Type B pancreatic cell (in vitro differentiated cells): ENCODE measurements at places on chromosomes 6 and 20. TPM values are rescaled to one million over a fixed set of nuclear protein-coding genes. Genes with fewer than 3 reads are reported as not detected.

GRCh38 chr6:15518057-15518456 is 144.8 kb downstream of the DTNBP1 start:
- H3K27me3 ChIP-seq: no peaks in the 10 kb centered on the region
- H3K27ac ChIP-seq: no peak overlapping the region
- no peak for DNase-seq
- peaks cover 56% of the 10 kb centered on the region for H3K36me3 ChIP-seq
- no peaks in the 10 kb centered on the region for H3K4me1 ChIP-seq

- H3K27ac ChIP-seq: no peak overlapping the region
- H3K4me1 ChIP-seq: no peaks in the 10 kb centered on the region
- H3K36me3 ChIP-seq: no peaks in the 10 kb centered on the region
- H3K27me3 ChIP-seq: peaks cover 3% of the 10 kb centered on the region
- no peak for DNase-seq
Observed at GRCh38 chr20:7301807-7302206, 534.3 kb downstream of the BMP2 start.

DNA sequence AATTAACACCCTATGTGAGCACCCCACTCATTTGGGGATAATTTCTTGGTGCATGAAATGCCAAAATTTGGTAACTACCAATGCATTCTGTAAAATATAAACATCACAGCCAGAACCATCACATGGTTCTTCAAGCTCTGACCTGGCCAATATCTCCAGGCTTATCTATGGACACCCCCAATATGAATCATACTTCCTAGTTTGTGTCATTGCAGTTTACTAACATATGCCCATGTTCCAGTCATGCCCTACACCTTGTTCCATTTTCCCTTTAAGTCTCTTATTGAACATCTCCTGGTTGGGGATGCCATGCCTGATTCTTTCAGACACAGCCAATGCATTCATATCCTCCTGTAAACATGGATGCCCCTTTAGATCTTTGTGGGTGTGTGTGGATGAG is 572.8 kb upstream of the BTBD3 start:
- no peaks in the 10 kb centered on the region for H3K36me3 ChIP-seq
- H3K4me3 ChIP-seq: no peak overlapping the region
- peaks cover 36% of the 10 kb centered on the region for H3K27me3 ChIP-seq
- no peak for DNase-seq

DNA sequence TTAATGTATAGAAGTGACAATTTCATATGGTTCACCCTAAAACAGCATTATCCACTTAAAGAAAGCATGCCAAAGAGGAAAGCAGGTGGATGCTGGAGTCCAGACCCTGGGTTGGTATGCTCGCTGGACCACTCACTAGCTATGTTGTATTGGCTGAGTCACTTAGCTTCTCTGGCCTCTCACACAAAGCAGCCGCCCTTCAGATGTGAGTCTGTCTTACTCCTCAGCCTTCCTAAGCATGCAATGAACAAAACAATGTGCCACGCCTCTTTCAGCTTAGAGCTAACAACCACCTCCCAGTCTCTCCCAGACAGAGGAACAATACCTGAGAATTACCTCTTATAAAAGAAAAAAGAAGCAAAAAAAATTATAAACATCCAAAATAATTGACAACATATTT is 29.4 kb downstream of the SIM1 start:
- DNase-seq: no peak
- peak overlapping the region; percentile 53 for H3K27ac ChIP-seq
- H3K4me3 ChIP-seq: no peak overlapping the region
- no peaks in the 10 kb centered on the region for H3K4me1 ChIP-seq
- no peaks in the 10 kb centered on the region for H3K36me3 ChIP-seq
- peaks cover 13% of the 10 kb centered on the region for H3K27me3 ChIP-seq

DNA sequence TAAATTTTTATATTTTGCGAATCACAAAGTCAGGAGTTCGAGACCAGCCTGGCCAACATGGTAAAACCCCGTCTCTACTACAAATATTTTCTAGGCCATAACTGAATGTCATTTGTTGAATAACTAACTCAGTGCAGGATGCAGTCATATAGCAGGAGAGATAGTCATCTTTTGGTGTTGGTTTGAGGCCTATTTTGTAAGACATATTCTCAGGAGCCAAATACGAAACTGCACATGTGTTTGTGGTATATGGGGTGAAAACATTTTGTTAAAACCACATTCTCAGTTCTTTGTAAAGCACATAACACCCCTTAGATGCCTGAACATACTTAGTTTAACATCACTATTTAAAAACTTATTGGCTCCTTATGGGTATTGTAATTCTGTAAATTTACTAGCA is 4.7 kb upstream of the ENPP5 start:
- H3K27ac ChIP-seq: no peak overlapping the region
- no peak for DNase-seq
- H3K4me1 ChIP-seq: no peaks in the 10 kb centered on the region
- H3K4me3 ChIP-seq: no peak overlapping the region
- no peaks in the 10 kb centered on the region for H3K36me3 ChIP-seq

FAM83C gene
- not detected in 2 replicates for total RNA-seq

KIZ gene
- total RNA-seq: 13.8 and 15.5 TPM in 2 replicates

CASS4 gene
- total RNA-seq: 0.38 and 0.56 TPM in 2 replicates

HLA-A gene
- total RNA-seq: 183 and 209 TPM in 2 replicates

DNA sequence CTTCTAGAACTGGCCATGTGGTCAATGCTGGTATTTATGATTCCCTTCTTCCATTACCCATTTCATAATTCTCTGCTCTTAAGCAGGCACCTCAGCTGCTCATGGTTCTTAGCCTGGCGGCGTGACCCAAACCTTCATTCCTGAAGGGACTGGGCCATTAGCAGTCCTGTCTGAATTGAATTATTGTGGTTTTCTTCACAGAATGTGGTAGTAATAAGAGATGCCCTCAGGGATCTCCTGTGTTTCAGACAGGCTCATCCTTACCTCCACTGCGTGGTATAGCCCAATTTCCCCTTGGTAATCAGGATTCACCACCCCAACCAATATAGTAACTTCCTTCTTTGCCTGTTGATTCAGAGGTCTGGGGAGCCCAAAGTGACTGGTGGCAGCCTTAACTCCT is 37.6 kb downstream of the PKIB start:
- no peak overlapping the region for H3K4me3 ChIP-seq
- H3K27me3 ChIP-seq: no peaks in the 10 kb centered on the region
- no peak for DNase-seq
- peaks cover 4% of the 10 kb centered on the region for H3K36me3 ChIP-seq
- H3K27ac ChIP-seq: no peak overlapping the region

GRCh38 chr20:63115651-63116411 is 100.1 kb downstream of the YTHDF1 start:
- DNase-seq: no peak
- H3K4me1 ChIP-seq: no peaks in the 10 kb centered on the region
- peaks cover 67% of the 10 kb centered on the region for H3K27me3 ChIP-seq
- no peaks in the 10 kb centered on the region for H3K36me3 ChIP-seq
- H3K4me3 ChIP-seq: no peak overlapping the region

GRCh38 chr6:50608421-50608820 is 104.9 kb upstream of the TFAP2D start:
- H3K4me3 ChIP-seq: no peak overlapping the region
- no peaks in the 10 kb centered on the region for H3K4me1 ChIP-seq
- peaks cover 6% of the 10 kb centered on the region for H3K27me3 ChIP-seq
- DNase-seq: no peak
- no peaks in the 10 kb centered on the region for H3K36me3 ChIP-seq

CAGE1 gene
- 0.19 TPM in 1 of 2 replicates, not detected in the other for total RNA-seq

NHLRC1 gene
- total RNA-seq: 1.1 and 3.5 TPM in 2 replicates

DEFB132 gene
- not detected in 2 replicates for total RNA-seq

NRSN2 gene
- 33.8 and 43.0 TPM in 2 replicates for total RNA-seq

GRCh38 chr6:41712651-41713103 is 22.7 kb downstream of the TFEB start:
- peaks cover 19% of the 10 kb centered on the region for H3K27me3 ChIP-seq
- DNase-seq: no peak
- no peak overlapping the region for H3K4me3 ChIP-seq
- peaks cover 3% of the 10 kb centered on the region for H3K36me3 ChIP-seq
- H3K4me1 ChIP-seq: peaks cover 8% of the 10 kb centered on the region
- H3K27ac ChIP-seq: no peak overlapping the region

DNA sequence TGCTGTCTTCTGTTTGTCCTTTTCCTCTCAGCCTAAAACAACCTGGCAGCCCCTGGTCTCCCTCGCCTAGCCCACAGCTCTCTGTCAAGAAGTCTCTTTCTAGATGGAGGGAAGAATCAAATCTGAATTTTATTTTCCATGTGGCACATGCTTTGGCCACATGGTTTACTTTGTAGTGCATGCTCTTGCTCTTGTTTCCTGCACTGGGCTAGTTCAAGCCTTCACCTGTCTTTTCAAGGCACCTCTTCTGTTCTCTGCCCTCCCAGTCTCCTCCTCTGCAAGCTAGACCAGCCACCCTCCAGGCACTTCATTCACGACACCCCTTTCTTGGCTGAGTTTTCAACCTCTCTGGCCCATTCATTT is 7.6 kb downstream of the PPP1R14C start:
- H3K4me3 ChIP-seq: peak overlapping the region; percentile 11
- no peak overlapping the region for H3K27ac ChIP-seq
- H3K4me1 ChIP-seq: peaks cover 45% of the 10 kb centered on the region
- DNase-seq: no peak
- H3K27me3 ChIP-seq: peaks cover 61% of the 10 kb centered on the region
